Activated naive CD4-positive, alpha-beta T cell treated with anti-CD3 and anti-CD28 coated beads for 36 hours (primary cell): ENCODE measurements at places on chromosomes 1 and 21. TPM values are rescaled to one million over a fixed set of nuclear protein-coding genes. Genes with fewer than 3 reads are reported as not detected.

- DNase-seq: no peak
These were observed 994 bp upstream of the LAMTOR5 start for GRCh38 chr1:110408488-110408887.

- DNase-seq: no peak
These were observed 14.8 kb upstream of the ZDHHC18 start for GRCh38 chr1:26811708-26812107.

The TARBP1 gene
- total RNA-seq: 41.6 TPM

- no peak for DNase-seq
These were observed 51.4 kb downstream of the EVA1C start for GRCh38 chr21:32463889-32464300.

- no peak for DNase-seq
These were observed 36.8 kb downstream of the KCNAB2 start for GRCh38 chr1:6082430-6082971.
